ENCODE measurements at places on chromosomes 2 and 18.

- DNase-seq, result no peak
- H3K27me3 ChIP-seq, result no peaks in the 10 kb centered on the region
- H3K27ac ChIP-seq, result no peak overlapping the region
These were observed 123.5 kb upstream of the DAPL1 start for GRCh38 chr2:158671360-158672245.

GRCh38 chr2:144003460-144004075 is 516.4 kb downstream of the ZEB2 start:
- DNase-seq, result no peak
- H3K27ac ChIP-seq, result no peak overlapping the region
- no peaks in the 10 kb centered on the region for H3K4me1 ChIP-seq
- no peak overlapping the region for H3K4me3 ChIP-seq

DNA sequence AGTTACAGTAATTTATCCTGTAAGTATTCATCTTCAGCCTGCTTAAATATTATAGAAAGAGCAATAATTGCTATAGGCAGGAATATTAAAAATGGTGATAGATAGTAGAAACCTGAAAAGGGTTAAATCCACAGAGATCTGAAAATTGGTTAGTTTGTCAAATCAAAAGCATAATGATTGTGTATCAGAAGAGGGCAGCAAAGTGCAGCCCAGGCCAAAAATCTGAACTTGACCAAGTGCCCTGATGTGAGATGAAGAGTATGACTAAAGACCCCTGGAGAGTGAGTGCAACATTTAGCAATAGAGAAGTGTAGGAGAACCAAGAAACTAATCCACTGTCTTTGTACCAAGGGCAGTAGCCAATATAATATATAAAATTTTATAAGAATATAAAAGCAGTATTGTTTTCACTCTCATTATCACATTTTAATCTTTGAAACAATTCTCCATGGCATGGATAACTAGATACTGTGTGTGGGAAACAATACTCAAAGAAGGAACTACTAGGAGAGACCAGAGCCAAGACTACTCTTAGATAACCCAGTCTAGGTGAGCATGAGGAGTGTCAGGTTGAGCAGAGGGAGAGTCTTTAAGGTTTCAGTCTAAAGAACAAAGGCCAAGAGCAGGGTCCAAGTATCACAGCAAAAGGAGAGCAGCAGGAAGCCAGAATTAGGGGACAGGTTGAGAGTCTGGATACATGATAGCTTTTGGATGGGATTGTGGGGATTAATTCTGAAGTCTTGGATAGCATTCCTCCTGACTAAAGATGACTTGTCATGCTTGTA is 148.7 kb downstream of the CALCRL start:
- H3K4me1 ChIP-seq, result no peaks in the 10 kb centered on the region
- H3K36me3 ChIP-seq, result no peaks in the 10 kb centered on the region
- H3K27ac ChIP-seq, result no peak overlapping the region
- no peak for DNase-seq
- no peak overlapping the region for H3K4me3 ChIP-seq

DNA sequence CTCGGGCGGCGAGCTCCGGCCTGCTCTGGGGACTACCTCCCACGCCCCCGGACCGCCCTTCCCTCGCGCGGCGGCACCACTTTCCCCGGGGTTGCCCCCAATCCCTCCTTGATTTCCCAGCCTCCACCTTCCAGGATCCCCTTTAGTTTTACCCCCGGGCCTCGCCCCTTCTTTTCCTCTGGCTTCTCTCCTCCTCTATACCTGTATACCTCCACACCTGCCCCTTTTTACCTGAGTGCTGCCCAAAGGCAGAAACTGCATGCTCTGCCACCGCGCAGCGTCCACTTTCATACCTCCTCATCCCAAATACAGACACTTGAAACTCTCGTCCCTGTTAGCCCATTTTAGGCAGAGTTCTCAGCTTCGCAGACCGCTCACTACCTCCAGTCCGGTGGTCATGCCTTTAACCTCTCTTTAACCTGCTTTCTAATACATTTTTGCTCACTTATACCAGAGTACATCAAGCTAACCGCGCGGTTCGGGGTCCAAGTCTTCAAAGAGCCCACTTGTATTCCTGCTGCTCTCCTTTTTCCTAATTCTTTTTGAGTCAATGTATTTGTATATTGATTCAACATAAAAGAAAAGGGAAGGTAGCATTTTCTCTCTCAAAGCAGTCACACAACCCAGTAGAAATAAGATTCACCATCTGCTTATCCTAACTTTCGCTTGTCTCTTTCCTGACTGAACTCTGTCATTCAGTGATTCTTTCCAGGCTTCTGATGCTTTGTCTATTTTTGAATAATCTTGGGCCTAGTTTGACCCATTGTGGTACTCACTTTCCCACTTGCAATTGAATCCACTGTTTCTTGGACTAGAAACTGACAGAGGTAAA is 901 bp downstream of the SPOPL start:
- H3K27ac ChIP-seq, result peak overlapping the region; percentile 11
- H3K27me3 ChIP-seq, result no peaks in the 10 kb centered on the region
- H3K4me3 ChIP-seq, result peak overlapping the region; percentile 96
- peaks cover 14% of the 10 kb centered on the region for H3K4me1 ChIP-seq

DNA sequence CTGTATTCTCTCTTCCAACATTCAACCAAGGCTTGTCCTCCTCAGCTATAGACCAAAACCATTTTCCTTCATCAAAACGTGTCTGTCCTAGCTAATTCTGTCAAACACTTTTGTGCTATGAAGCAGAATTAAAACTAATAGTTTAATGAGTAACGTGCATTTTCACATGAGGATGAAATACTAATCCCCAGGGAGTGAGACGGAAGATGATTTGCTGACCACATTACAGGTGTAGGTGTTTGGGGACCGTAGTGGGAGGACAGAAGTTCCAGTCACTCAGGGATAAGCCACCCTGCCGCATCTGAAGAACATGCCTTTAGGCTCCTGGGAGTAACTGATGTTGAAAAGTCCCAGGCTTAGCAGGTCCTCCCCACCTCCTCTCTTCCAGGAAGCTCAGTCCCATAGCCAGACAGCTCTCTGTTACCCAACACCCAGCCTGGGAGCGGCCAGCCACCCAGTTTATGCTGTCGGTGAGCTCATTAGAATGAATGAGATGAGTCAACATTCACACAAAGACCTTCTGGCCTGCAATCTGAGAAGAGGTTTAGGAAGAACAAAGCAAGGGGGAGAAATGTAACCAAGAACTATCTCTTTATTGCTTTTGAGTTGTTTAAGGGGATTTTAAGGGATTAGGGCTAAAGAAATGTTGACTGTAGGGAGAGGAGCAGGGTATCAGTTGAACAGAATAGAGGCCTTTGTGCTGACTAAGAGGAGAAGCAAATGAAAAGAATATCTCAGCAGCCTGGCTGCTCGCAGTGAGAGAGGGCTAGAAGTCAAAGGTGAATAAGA is 122.5 kb downstream of the FOXI3 start:
- H3K36me3 ChIP-seq, result no peaks in the 10 kb centered on the region
- no peak overlapping the region for H3K27ac ChIP-seq

- no peak overlapping the region for H3K4me3 ChIP-seq
- no peak for DNase-seq
- H3K4me1 ChIP-seq, result no peaks in the 10 kb centered on the region
These were observed 36.9 kb upstream of the PDE1A start for GRCh38 chr2:182463760-182464159.

DNA sequence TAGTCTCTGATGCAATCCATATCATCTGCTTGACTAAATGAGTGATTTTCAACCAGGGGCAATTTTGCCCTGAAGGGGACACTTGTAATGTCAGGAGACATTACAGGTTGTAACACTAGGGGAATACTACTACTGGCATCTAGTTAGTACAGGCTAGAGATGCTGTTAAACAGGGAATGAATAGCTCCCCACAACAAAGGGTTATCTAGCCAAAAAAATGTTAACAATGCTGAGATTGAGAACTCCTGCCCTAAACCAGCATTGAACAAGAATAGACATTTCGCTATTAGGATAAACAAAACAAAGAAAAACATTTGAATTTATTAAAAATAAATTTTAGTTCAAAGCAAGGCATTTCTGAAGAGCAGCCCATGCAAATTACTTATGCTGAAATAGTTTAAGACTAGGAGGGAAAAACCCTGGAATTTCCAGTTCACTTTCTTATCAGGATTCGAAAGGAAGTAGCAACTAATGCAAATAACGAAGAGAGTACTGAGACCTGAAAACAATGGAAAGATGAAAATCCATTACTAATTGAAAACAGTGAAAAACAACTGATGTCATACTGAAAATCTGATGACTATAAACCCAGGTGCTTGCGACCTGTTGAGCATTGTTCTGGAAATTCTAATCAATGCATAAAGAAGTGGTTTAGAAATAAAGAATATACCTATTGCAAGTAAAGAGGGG is 53.1 kb downstream of the CAB39 start:
- no peak overlapping the region for H3K27ac ChIP-seq
- DNase-seq, result no peak
- H3K4me1 ChIP-seq, result peaks cover 4% of the 10 kb centered on the region
- peaks cover 26% of the 10 kb centered on the region for H3K36me3 ChIP-seq

DNA sequence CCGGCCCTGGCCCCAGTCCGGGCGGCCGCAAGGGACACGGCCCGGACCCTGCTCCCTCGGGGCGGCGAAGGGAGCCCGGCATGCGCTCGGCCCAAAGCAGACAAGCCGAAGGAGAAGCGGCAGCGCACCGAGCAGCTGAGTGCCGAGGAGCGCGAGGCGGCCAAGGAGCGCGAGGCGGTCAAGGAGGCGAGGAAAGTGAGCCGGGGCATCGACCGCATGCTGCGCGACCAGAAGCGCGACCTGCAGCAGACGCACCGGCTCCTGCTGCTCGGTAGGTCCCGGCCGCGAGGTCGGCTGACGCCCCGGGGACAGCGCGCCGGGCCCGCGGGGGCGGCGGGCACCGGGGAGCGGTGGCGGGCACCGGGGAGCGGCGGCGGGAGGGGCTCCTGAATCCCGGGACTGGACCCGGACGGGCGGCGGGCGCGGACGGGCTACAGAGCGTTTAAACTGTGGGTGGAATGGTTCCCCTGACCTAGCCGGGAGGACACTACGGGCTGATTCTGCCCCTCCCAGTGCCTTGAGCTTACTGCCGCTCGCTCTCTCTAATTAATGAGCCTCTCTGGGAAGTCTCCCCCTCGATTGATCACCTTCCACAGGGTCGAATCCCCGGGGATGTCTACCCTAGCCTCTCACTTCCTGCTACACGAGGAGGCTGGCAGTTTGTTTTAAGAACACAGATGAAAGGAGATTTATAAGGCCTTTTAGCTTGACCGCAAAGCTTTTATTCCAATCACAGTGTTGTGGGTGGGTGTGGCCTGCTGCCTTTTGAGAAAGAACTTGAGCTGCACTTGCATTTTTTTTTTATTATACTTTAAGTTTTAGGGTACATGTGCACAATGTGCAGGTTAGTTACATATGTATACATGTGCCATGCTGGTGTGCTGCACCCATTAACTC is 853 bp downstream of the GNAL start:
- H3K4me1 ChIP-seq, result peaks cover 4% of the 10 kb centered on the region
- peaks cover 11% of the 10 kb centered on the region for H3K27me3 ChIP-seq
- peak overlapping the region; percentile 53 for H3K4me3 ChIP-seq
- no peak overlapping the region for H3K27ac ChIP-seq

GRCh38 chr2:100214265-100214971 is 72.0 kb upstream of the AFF3 start:
- no peaks in the 10 kb centered on the region for H3K27me3 ChIP-seq
- no peaks in the 10 kb centered on the region for H3K4me1 ChIP-seq
- H3K27ac ChIP-seq, result no peak overlapping the region
- no peak for DNase-seq
- H3K36me3 ChIP-seq, result no peaks in the 10 kb centered on the region
- H3K4me3 ChIP-seq, result no peak overlapping the region

DNA sequence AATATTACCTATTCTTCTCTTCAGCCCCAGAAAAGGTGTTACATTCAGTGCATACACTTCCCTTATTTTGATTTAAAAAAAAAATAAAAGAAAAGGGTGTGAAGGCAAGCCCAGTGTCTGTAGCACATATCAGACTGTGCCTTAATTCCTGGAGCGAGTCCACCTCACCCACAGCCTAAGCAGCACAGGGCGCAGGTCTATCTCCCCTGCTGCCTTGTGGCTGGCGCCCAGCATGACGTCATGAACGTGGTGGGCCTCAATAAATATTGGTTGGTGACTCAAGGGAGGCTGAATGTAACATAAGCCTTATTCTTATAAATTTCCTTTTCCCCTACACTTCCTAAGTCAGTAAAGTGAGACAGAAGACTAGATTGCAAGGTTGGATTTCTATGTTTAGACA is 26.4 kb downstream of the ST3GAL5 start:
- no peaks in the 10 kb centered on the region for H3K27me3 ChIP-seq
- peak overlapping the region; percentile 49 for H3K27ac ChIP-seq
- no peak overlapping the region for H3K4me3 ChIP-seq
- H3K36me3 ChIP-seq, result no peaks in the 10 kb centered on the region

GRCh38 chr18:3044931-3045698 is 32.2 kb upstream of the LPIN2 start:
- H3K4me1 ChIP-seq, result no peaks in the 10 kb centered on the region
- no peaks in the 10 kb centered on the region for H3K27me3 ChIP-seq
- no peak for DNase-seq
- H3K27ac ChIP-seq, result no peak overlapping the region

GRCh38 chr18:7876354-7877104 is 309.4 kb downstream of the PTPRM start:
- H3K27me3 ChIP-seq, result no peaks in the 10 kb centered on the region
- DNase-seq, result no peak
- no peaks in the 10 kb centered on the region for H3K4me1 ChIP-seq
- H3K27ac ChIP-seq, result no peak overlapping the region
- H3K4me3 ChIP-seq, result no peak overlapping the region
- no peaks in the 10 kb centered on the region for H3K36me3 ChIP-seq

GRCh38 chr18:77733292-77733903 is 483.8 kb downstream of the GALR1 start:
- H3K4me3 ChIP-seq, result no peak overlapping the region
- no peaks in the 10 kb centered on the region for H3K27me3 ChIP-seq
- H3K27ac ChIP-seq, result no peak overlapping the region
- H3K4me1 ChIP-seq, result no peaks in the 10 kb centered on the region

- H3K36me3 ChIP-seq, result no peaks in the 10 kb centered on the region
- no peak for DNase-seq
- no peak overlapping the region for H3K27ac ChIP-seq
- peaks cover 2% of the 10 kb centered on the region for H3K4me1 ChIP-seq
These were observed 97.7 kb downstream of the CDC42EP3 start for GRCh38 chr2:37573451-37574388.

All from effector memory CD4-positive, alpha-beta T cell (primary cell).